GM23338 (cell line): ENCODE measurements at places on chromosomes 16 and 17. TPM values are rescaled to one million over a fixed set of nuclear protein-coding genes. Genes with fewer than 3 reads are reported as not detected.

The HAP1 gene
- 1.4 and 1.6 TPM in 2 replicates for polyA plus RNA-seq

The CAPN15 gene
- polyA plus RNA-seq, result 27.3 and 30.7 TPM in 2 replicates

The KRTAP4-1 gene
- not detected in 2 replicates for polyA plus RNA-seq

The MPV17L gene
- polyA plus RNA-seq, result 3.0 and 3.2 TPM in 2 replicates

The PLLP gene
- 1.3 and 1.9 TPM in 2 replicates for polyA plus RNA-seq

The NACA2 gene
- polyA plus RNA-seq, result 0.49 and 0.65 TPM in 2 replicates

The IGFALS gene
- 0.16 TPM in 1 of 2 replicates, not detected in the other for polyA plus RNA-seq

The NPIPA5 gene
- polyA plus RNA-seq, result 1.8 and 2.7 TPM in 2 replicates

The SLC25A39 gene
- polyA plus RNA-seq, result 202 and 215 TPM in 2 replicates

The CSH1 gene
- 0.68 TPM in 1 of 2 replicates, not detected in the other for polyA plus RNA-seq

The KRT32 gene
- not detected in 2 replicates for polyA plus RNA-seq

The FAAP100 gene
- 16.0 and 16.2 TPM in 2 replicates for polyA plus RNA-seq

The CLDN9 gene
- 1.3 and 1.8 TPM in 2 replicates for polyA plus RNA-seq

The ZP2 gene
- not detected in 2 replicates for polyA plus RNA-seq

The MYL4 gene
- 0.44 and 2.5 TPM in 2 replicates for polyA plus RNA-seq

The CCL4L2 gene
- polyA plus RNA-seq, result not detected in 2 replicates

The CDRT4 gene
- polyA plus RNA-seq, result 6.5 TPM in 2 replicates
